ENCODE measurements at places on chromosomes 1 and 21.

DNA sequence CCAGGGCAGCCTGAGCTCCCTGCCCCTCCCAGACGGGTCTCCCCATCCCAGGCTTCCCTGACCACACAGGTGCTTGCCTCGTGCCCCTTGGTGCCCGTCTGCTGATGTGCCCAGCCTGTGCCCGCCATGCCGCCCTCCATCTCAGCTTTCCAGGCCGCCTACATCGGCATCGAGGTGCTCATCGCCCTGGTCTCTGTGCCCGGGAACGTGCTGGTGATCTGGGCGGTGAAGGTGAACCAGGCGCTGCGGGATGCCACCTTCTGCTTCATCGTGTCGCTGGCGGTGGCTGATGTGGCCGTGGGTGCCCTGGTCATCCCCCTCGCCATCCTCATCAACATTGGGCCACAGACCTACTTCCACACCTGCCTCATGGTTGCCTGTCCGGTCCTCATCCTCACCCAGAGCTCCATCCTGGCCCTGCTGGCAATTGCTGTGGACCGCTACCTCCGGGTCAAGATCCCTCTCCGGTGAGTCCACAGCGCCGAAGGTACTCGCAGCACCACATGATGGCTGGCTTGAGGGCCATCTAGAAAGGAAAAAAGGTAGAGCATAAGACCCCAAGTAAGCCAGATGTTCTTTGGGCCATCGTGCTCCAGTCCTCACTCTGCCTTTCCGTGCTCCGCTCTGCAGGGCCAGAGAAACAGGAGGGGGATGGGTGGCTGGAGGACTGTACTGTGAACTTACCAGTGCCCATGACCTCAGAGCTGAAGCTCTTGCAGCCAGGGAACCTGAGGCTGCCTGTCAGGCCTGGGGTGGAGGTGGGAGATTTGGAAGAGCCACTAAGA is 1.4 kb downstream of the ADORA1 start:
- no peak for DNase-seq

DNA sequence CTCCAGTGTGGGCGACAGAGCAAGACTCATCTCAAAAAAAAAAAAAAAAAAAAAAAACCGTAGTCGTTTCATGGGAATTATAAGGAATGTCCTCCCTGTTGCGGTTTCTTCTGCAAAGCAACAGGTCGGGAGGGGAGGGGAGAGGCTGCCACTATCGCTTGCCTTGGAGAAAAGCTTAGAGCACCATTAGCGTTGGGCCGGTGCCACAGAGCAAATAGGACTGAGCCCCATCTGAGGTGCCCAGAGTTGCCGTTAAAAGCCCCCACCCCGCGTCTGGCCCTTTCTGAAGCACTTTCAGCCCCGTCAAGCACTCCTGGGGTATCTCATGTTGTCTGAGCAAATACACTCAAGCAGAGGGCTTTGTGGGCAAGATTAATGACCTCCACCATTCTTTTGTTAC is 2.2 kb downstream of the RIPPLY3 start:
- DNase-seq: no peak

GRCh38 chr1:227429447-227430359 is 111.4 kb upstream of the CDC42BPA start:
- no peak for DNase-seq

DNA sequence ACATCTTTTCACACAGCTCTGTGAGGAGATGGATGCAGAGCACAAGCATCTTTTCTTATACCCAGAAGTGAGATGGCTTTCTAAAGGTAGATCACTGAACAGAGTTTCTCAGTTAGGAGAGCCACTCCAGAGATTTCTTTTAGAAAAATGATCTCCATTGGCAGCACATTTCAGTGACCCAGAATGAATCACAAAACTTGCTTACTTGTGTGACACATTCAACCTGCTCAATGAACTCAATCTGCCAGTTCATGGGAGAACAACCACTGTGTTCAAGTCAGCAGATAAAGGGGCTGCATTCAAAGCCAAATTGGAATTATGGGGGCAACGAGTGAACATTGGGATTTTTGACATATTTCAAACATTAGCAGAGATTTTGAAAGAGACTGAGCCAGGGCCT is 78.3 kb downstream of the UCHL5 start:
- no peak for DNase-seq

- peak; percentile 38 for DNase-seq
These were observed 7.8 kb downstream of the CAPZB start for GRCh38 chr1:19477284-19478249.

DNA sequence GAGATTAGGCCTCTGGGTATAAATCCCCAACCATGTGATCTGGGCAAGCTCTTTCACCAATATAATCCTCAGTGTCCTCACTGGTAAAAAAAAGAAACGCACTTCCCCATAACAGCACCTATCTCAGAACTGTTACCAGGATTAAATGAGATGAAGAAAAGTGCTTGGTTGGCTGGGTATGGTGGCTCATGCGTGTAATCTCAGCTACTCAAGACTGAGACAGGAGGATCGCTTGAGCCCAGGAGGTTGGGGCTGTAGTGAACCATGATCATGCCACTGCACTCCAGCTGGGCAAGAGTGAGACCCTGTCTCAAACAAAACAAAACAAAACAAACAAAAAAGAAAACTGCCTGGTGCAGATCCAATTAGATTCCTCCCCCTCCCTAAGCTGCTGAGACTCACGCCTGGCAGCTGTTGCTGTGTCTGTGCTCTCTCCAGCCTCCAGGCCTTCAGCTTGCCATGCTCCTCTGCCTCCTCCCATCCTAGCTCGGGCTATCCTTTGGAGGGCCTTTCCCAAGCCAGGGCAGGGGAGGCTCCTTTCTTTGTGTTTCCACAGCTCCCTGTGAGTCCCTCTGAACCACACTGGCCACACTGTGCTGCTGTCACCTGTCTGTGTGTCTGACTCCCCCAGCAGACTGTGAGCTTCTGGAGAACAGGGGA is 19.0 kb downstream of the CYB5RL start:
- DNase-seq: no peak

DNA sequence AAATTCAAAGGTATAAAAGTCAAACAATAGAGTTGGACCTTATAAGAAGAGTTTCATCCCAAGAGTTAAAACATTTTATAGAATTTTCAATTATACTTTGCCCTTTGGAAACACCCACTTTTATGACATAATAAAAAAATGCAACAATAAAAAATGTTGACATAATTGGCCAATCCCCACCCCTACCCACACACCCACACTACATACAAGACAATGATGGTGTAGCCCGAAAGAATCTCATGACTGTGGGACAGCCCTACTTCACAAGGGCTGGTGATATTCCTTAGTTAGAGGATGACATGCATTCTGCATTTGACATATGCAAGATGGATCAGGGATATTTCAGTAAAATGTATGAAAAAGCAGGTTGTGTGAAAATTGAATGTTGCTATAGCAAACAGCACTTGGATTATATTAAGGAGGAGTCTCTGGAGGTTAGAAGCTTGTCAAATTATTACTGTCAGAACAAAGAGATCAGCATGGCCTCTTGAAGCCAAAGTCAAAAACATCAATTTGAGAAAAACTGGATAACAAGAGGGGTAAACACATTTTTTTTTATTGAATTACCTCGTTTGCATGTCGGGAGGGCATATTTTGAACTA is 133.0 kb upstream of the SAMSN1 start:
- DNase-seq: no peak
